Activated T-cell treated with anti-CD3 and anti-CD28 coated beads for 24 hours (primary cell): ENCODE measurements at places on chromosomes 5 and 9.

DNA sequence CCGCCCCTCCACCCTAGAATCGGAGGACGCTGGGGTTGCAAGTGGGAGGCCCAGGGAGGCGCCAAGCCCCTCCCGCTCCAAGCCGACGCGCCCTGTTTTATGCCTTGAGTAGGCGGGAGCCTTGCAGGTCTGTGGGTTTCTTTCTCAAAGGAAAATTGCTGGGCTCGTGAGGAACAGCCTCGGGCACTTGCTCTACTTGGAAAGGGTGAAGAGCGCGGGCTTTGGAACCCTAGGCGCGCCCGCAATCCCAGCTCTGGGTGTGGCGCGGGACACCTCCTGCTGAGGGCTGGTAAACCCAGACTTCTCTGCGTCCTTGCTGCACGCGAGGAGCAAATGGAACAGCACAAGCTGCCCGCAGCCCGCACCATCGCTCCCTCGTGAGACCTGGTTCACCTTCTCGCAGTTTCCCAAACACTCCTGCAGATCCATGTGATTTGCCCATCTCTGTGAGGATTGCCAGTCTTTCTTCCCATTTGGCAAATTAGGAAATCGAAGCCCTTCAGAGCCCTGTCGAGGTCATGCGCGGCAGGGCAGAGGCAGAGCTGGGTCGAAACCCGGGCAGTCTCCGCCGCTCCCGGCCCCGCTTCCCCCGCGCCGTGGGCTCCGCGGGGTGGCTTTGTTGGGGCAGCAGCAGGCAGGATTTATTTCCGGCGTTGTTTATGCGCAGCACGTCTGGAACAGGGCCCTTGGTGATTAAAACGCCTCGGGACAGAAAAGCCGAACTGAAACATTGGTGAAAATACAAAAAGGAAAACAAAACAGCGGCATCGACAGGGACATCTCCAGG is 98.4 kb upstream of the CPLX2 start:
- no peak for DNase-seq

DNA sequence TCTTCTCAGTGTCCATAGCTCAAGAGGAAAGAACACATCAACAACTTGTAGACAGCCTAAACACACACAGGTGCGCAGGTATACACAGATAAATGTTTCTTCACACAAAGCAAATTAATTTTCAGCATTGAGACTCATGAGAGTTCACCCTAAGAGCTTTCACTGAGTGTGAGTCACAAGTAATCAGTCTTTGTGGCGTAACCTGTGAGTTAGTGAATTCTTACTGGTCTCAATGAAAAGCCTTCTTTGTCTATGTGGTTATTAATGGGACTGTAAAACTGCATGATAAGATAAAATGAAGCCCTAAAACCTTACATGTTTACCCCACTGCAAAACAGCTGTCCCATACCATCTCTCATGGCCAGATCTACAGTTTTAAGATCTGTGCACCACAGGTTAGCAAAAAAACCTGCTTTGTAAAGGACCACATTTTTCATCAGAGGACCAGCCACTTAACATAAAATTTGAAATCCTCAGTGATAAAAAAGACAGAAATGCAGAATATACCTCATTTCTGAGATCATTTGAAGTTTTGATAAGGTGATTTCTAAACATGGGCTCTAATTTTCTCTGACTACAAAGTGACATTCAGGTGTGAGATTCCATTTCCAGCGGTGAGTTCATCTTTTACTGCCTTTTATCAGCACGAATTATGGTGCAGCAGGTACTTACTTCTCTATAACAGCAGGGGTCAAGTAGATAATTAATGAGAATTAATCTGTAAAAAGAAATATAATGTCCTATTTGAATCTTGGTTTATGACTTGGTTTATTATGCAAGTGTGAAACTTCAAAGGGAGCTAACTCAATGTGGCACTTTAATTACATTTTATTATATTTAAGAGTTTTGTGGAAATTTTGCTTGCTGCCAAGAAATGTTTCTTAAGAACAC is 335.7 kb upstream of the PIK3R1 start:
- no peak for DNase-seq

DNA sequence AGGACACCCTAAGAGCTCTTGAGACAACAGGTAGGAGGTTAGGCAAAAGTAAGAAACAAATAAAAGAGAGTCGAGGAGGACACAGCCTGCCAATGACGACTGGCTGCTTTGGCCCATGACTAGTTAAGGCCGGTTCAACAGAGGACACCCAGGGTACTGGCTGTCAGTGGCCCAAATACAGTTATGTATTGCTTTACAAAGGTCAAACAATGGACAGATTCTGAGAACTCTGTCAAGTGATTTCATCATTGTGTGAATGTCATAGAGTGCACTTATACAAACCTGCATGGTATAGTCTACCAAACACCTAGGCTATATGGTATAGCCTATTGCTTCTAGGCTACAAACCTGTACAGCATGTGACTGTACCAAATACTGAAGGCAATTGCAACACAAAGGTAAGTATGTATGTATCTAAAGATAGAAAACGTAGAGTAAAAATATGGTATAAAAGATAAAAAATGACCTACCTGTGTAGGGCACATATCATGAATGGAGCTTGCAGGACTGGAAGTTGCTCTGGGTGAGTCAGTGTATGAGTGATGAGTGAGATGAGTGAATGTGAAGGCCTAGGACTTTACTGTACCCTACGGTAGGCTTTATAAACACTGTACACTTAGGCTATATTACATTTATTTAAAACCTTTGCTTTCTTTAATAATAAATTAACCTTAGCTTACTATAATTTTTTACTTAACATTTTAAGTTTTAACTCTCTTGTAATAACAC is 6.5 kb upstream of the FAM81B start:
- no peak for DNase-seq

DNA sequence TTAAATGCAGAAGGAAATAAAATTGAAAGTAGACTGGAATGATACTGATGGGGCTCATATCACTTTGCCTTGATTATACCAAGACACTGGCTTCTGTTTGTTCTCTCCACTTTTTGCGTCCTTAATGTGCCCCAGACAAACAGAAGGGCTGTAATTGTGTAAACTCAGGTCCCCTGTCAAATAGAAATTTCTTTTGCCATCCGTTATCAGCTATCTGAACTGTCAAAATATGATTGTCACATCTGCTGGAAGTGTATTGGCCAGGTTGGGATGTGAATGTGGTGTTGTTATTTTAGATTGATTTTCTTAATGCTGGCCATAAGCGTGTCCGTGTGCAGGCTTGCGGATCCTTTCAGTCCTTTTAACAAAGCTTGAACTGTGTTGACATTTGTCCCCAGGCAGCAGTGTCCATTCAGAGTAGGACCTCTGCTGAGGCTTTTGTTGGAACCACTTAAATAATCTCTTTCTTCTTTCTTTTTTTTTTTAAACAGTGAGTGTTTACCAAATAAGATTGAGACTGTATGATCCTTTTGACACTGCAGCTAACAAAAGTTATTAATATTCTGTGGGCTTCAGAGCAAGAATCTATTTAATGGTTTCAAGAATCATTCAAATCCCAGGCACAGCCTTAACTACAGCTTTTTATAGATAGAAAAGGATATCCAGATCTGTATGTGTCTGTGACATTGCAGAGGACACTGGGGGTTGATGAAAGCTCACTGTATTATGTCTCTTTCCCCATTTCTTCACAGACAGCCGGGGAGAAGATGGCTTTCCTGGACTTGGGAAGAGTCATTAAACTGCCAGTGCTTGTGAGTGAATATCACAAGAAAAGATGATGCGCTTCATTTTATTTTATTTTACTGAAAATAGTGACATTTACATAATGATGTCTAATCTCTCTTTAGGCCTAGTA is 171.7 kb downstream of the ZNF608 start:
- DNase-seq: no peak

DNA sequence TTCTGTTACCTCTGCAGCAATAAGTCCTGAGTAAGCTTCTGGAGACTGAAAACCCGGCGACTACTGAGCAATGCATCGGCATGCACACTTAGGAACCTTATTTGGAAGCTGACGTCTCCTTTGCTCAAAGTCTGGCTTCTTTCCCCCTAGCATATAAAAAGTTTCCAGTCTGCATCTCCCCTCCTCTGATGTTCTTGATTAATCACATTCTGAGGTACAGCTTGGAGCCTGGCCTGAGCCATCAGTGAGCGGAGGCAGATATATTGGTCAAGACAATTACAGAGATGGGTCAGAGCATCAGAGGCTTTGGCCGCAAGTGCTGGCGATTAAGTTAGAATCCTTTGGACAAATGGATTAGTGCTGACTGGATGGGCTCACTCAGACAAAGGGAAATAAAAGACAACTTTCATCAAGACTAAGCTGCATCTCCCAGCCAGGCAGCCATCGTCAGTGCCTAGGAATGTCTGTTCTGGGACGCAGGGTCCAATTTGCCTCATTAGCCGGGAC is 140.7 kb downstream of the MTX3 start:
- no peak for DNase-seq

DNA sequence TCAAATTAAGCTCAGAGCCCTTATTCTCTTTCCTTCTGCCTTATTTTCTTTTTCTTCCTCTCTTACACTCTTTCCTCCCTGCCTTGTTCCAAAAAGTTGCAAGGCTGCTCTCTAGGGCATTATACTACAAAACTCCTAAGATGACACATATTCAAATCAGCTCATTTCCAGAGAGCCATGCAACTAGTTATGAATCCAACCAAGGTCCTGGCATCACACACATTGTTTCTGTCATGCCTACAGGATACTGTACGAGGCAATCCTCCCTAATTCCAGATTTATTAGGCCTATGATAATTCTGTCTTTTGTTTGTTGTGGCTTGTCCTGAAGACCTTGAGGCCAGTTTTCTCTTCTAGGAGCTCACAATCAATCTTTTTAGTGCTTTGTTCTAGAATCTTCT is 87.0 kb upstream of the TBCA start:
- DNase-seq: no peak

DNA sequence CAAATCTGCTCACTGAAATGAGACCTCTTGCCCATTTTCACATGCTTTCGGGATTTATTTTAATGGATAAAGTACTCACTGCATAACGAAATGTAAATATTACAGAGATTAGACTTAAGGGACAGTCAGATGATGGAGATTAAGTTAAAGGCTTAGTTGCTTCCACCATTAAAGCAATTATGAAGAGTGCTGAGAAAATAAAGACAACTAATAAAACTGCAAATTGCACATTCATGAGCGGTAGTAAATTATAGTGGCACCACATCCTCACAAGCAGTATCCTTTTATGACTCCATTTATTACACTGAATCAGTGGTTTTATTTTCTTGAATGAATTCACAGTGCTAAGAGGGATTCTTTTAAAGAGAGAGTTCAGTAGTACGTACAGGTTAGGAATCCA is 76.2 kb upstream of the TMED7 start:
- no peak for DNase-seq

- DNase-seq: no peak
Observed at GRCh38 chr5:150358261-150359095, 981 bp downstream of the TCOF1 start.

DNA sequence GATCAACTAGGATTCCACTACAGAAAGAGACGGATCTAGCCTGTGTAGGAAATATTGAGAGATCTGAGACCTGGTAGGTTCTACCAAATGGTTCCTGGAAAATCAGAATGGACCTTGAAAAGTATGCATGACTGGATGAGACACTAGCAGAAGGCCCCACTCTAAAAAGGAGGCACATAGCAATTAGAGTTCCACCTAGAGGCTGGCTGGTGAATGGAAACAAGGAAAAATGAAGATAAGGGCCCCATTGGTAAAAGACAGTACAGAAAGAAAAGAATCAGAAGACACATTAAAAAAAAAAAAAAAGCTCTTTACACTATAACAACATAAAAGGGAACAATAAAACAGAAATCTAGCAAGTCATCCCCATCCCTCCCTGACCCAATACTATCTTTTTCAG is 518.5 kb downstream of the NR2F1-AS1 start:
- DNase-seq: no peak

GRCh38 chr9:34375901-34376595 is 650 bp downstream of the MYORG start:
- no peak for DNase-seq

- DNase-seq: no peak
Observed at GRCh38 chr5:113776832-113777525, 263.5 kb downstream of the YTHDC2 start.

DNA sequence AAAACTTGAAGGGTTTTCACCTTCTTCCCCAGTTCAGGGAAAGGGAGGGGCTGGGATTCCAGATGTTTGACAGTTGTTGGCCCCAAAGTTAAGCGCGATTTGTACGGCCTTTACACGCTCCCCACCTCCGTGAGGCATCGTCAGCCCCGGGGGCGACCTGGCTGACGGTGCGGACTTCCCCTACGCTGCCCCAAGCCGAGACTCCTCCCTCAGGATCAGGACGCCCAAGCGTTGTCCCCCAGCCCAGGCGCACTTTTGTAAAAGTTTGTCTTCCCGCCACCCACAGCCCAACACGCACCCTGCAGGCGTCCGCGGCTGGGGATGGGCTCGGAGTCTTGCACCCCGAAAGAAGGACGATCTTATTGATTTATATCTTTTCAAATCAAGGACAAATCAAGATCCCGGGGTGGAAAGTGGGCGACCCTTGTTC is 713 bp downstream of the MOB3B start:
- DNase-seq: no peak

DNA sequence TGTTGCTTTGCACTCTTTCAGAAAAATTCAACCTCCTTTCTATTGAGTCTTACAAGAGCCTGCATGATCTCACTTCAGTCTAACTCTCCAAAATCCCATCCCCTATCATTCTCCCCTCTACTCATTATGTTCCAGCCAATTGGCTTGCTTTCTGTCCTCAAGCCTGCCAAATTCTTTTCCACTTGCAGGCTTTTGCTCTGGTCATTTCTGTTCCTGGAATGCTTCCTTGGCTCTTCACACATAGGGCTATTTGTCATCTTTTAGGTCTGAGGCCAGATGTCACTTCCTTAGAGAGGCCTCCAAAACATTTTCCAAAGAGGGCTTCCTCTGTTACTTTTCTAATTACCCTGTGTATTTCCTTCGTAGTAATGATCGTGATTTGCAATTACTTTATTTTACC is 11.8 kb upstream of the CHD1 start:
- DNase-seq: no peak

- DNase-seq: no peak
Observed at GRCh38 chr5:154110716-154111115, 71.9 kb downstream of the MFAP3 start.

DNA sequence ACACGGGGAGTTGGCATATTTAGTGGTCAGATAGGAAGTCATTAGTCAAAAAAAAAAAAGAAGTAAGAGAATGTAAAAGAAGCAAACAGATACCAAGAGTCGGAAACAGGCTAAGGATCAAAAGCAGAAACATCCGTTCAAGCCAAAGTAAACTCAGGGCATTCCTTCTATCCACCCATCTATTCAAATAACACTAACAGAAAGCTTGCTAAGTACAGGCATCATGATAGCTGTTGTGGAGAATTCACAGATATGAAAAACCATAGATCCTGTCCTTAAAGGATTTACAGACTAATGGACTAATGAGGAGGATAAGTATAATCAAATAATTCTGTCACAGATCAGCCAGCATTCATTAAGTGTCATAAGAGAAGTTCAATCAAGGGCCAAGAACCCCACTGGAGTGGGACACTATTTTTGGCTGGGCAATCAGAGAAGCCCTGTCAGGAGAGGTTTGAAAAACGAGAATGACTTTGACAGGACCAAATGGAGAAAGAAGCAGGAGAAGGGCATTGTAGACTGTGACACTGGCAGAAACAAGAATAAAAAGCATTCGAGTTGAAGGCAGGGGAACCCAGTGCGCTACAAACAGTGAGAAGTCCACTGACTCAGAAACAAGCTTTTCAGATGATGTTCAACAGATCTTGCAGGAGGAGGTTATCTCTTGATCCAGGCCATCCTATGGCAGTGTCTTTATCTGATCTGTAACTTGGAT is 154.2 kb upstream of the TSLP start:
- DNase-seq: no peak

- no peak for DNase-seq
Observed at GRCh38 chr9:91795598-91796241, 154.3 kb downstream of the ROR2 start.

- DNase-seq: no peak
Observed at GRCh38 chr5:59819806-59820205, 73.7 kb downstream of the PDE4D start.
